ENCODE measurements at places on chromosomes 13 and 19.

- DNase-seq, result peak; percentile 2
Observed at GRCh38 chr13:66402066-66402465, 828.1 kb downstream of the PCDH9 start.

- peak; percentile 77 for DNase-seq
Observed at GRCh38 chr19:49590971-49591730, at the start of gene PRR12. PRR12 (plus strand) TSS chr19:49591182; CDS start chr19:49591655, 473 bp downstream.

GRCh38 chr19:6362351-6362801 lies 1.0 kb downstream of the CLPP start:
- DNase-seq, result peak; percentile 48

- DNase-seq, result no peak
Observed at GRCh38 chr13:49315756-49316482, 68.2 kb downstream of the CDADC1 start.

DNA sequence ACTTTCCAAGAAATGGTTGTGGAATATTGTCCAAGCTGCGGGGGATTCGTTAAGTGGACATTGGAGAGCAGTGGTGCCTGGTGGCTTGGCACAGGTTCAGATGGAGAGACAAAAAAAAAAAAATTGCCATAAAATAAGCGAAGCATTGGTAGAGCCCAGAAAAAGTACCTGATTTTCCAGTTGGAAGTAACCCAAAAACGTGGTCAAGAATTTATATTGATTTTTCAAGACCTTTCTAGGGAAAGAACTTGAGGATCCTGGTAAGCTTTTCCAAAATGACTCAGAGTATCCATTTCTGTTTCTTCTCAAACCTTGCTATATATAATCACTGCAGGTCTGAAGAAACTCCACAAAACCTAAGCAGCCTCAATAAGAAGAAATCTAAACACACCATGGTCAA lies 94.6 kb downstream of the ING1 start:
- DNase-seq, result no peak

- no peak for DNase-seq
Observed at GRCh38 chr19:13530720-13531119, 24.4 kb upstream of the CACNA1A start.

DNA sequence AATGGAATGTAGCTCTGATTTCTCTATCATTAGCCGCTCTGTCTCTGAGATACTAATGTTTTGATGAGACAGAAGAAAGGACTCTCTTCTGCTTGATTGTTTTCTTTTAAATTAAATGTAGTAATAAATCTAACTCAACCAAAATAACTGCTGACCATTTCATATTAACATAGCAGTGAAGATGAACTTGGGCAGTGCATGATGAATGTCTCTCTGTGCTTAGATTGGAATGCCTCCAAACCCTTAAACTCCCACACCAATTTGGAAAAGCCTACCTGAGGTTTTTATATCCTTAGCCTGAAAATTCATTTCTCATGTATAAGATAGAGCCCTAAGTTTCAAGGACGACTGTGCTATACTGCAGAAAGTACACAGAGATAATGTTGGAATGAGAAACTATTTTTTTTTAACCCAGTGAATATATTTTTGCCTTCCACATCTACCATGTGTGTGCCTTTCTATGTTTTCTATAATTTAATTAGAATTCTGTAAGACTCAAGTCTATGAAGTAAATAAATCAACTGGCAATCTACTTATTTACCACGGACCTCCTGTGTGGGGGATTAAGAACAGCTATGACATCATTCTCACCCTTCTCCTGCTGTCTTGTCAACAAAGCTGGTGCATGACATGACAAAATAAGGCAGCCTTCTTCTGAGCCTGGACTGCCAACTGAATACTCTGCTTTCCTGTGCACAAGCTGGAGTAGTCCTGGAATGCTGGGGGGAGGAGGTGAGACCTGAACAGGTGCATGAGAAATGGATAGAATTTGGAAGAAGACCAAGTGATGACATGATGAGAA lies 155.5 kb downstream of the FGF9 start:
- no peak for DNase-seq

DNA sequence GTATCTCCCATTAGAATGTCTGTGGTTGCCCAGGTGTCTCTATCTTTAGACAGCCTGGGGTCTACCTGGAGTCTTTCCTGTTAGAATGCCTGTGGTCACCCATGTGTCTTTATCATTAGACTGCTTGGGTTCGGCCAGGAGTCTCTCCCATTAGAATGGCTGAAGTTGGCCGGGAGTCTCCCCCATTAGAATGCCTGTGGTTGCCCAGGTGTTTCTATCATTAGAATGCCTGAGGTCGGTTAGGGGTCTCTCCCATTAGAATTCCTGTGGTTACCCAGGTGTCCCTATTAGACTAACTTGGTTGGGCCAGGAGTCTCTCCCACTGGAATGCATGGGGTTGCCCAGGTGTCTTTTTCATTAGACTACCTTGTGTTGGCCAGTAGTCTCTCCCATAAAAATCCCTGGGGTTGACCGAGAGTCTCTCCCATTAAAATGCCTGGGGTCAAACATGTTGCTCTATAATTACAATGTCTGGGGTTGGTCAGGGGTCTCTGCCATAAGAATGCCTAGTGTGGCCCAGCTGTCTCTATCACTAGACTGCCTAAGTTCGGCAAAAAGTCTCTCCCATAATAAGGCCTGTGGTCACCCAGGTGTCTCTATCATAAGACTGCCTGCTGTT lies 1448.7 kb downstream of the UQCRFS1 start:
- DNase-seq, result no peak

- no peak for DNase-seq
Observed at GRCh38 chr19:1032264-1032867, 6.0 kb downstream of the CNN2 start.

- DNase-seq, result no peak
Observed at GRCh38 chr19:33859016-33859415, 62.3 kb downstream of the KCTD15 start.

GRCh38 chr13:73722120-73722519 lies 412.1 kb downstream of the KLF12 start:
- peak; percentile 61 for DNase-seq

GRCh38 chr13:51607165-51607564 lies 22.9 kb downstream of the WDFY2 start:
- DNase-seq, result no peak

DNA sequence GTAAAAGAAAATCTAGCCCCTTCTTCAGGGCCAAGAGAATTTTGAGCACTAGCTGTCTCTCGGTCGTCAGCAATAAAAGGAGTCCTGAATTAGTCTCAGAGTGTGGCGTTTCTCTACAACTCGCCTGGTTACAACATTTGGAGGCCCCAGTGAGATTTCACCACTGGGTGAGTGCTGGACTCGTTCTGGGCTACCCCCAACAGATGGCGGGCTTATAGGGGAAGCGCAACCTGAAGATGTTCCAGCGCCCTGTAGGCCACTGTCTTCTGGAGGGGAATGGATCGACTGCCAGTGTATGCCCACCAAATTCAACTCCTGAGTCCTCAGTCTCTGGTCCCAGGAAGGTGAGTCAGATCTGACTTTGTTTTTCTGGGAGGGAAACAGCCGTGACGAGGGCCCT lies 11.7 kb upstream of the ZNF181 start:
- DNase-seq, result peak; percentile 4

GRCh38 chr13:73304442-73304841 lies 245.6 kb downstream of the KLF5 start:
- no peak for DNase-seq

DNA sequence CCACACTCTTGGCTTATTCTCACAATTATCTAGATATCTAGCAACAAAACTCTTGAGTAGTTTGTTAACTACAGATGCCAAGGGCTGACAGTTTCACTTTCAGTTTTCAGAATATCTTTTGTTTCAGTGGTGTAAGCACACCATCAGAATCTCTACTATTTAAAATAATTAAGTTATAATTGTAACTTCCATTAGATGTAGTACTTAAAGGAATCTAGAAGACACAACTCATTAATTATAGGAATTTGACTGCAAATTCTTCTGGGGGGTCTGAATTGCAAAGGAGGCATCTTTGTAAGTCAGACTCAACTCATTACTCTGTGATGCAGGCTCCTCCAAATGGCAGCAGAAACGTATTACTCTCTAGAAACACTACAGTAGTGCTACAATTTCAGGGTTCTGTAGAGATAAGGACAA lies 44.9 kb upstream of the USPL1 start:
- peak; percentile 57 for DNase-seq

DNA sequence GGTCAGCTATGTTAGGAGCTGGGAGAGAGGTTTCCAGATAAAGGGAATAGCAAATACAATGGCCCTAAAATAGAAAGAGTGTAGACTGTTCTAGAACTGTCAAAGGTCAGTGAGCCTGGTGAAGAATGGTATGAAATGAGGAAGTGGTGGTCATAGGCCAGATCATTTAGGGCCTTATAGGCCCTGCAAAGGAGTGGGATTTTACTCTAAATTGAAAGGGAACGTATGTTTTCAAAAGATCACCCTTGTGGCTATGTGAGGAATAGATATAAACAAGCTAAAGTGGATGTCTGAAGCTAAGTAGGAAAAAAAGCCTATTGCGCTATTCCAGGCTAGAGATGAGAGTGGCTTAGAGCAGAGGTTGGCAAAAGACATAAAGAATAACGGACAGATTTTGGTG lies 70.7 kb upstream of the TDRD3 start:
- DNase-seq, result no peak

DNA sequence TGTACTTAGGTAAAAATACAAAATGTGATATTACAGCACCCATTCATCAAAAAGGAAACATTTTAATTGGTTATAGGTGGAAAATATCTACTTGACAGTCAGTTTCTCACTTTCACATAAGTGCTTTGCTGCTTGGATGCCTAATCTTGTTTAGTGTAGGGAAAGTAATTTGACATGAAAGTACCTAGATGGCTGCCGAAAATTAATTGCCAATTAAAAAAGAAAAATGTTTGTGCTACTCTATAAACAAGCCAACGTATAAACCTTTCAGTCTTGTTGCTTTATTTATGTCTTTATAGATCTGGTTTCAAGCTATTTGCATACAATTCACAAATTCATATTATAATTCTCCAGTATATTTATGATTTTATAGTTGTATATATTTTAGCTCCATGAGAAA lies 729.9 kb downstream of the DACH1 start:
- DNase-seq, result no peak

DNA sequence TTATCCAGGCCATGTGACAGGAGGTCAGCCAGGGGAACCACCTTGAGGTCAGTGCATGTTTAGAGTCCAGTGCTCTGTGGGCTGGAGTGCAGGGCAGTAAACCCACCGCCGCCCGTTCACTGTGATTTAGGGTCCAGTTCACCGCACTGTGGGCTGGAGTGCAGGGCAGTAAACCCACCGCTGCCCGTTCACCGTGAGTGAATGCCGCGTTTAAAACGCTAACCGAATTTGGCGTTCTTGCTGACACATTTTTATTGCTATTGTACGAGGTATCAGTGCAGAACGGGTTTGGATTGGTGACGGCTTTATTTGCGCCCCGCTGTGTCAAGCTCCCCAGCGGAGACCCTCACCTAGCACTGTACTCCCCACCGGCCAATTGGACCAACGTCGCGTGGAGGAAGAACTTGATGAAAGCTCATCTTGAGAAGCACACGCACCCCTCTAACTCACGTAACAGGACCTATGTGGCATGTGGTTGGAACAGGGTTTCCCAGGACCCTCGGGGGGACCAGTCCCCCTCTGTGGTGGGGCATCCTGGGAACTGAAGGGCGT lies 27.9 kb downstream of the C13orf46 start:
- DNase-seq, result no peak
